ENCODE measurements at places on chromosomes 7 and 10.

- no peak for DNase-seq
These were observed 41.0 kb upstream of the PTF1A start for GRCh38 chr10:23151071-23151470.

GRCh38 chr10:120076996-120077706 is 184.6 kb downstream of the SEC23IP start:
- DNase-seq = no peak

GRCh38 chr10:95260397-95260881 is 30.4 kb downstream of the PDLIM1 start:
- DNase-seq = no peak

- no peak for DNase-seq
These were observed 54.0 kb upstream of the ZMIZ1 start for GRCh38 chr10:79014796-79015195.

DNA sequence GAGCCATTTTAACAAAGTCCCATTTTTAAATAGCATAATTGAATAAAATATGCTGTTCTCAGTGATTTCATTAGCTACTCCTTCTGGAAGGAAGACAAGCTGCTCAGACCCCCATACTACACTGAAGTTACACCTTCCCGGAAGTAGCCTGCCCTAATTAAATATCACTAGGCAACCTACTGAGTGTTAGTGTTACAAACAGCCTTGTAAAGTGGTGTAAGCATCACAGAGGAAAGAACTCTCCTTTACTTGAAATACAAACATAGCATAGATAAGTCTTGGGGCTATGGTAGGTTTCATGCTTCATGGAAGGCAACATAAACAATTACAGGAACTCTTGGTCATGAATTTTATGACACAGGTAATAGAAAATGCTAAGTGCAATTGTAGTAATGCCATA is 43.4 kb upstream of the PTN start:
- no peak for DNase-seq

DNA sequence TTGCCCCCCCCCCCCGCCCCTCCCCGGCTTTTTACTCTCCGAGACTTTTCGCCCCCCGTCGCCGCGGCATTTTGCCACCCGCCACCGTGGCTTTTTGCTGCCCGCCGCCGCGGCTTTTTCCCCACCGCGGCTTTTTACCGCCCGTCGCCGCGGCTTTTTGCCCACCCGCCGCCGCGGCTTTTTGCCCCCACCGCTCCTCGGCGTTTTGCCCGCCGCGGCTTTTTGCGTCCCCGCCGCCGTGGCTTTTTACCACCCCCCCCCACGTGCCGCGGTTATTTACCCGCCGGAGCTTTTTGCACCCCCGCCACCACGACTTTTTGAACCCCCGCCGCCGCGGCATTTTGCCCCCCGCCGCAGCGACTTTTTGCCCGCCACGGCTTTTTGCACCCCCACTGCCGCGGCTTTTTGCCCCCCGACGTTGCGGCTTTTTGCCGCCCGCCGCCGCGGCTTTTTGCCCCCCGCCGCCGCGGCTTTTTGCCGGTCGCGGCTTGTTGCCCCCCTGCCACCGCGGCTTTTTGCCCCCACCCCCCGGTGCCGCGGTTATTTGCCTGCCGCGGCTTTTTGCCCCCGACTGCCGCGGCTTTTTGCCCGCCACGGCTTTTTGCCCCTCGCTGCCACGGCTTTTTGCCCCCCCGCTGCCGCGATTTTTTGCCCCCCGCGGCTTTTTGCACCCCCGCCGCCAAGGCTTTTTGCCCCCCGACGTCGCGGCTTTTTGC is 461.1 kb downstream of the ZNF33B start:
- DNase-seq = no peak
